CD4-positive, alpha-beta T cell treated with Interleukin-15 for 4 hours (primary cell): ENCODE measurements at places on chromosomes 16 and 17.

DNA sequence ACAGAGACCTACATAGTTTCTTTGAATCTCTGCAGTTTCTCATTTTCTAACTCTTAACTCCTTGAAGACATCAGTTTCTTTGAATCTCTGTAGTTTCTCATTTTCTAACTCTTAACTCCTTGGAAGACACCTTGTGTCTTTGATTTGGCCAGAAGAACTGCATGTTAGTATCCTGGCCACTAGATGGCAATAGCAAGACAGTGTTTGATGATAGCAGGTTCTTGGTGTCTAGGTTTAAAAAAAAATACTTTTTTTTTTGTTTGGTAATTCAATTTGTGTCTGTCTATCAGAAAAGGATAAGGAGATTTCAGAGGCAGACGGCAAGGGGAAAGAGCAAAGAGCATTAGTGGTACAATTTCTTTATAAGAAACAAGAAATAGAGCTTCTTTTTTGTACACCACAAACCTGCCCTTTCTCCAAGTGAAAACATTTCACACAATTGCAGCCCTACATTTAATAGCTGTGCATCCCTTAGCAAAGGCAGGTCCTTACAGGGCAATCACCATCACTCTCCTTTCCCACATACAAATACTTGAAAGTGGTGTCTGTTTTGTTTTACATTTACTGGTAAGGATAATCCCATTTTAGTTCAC is 1324.9 kb upstream of the CDH8 start:
- DNase-seq: no peak

DNA sequence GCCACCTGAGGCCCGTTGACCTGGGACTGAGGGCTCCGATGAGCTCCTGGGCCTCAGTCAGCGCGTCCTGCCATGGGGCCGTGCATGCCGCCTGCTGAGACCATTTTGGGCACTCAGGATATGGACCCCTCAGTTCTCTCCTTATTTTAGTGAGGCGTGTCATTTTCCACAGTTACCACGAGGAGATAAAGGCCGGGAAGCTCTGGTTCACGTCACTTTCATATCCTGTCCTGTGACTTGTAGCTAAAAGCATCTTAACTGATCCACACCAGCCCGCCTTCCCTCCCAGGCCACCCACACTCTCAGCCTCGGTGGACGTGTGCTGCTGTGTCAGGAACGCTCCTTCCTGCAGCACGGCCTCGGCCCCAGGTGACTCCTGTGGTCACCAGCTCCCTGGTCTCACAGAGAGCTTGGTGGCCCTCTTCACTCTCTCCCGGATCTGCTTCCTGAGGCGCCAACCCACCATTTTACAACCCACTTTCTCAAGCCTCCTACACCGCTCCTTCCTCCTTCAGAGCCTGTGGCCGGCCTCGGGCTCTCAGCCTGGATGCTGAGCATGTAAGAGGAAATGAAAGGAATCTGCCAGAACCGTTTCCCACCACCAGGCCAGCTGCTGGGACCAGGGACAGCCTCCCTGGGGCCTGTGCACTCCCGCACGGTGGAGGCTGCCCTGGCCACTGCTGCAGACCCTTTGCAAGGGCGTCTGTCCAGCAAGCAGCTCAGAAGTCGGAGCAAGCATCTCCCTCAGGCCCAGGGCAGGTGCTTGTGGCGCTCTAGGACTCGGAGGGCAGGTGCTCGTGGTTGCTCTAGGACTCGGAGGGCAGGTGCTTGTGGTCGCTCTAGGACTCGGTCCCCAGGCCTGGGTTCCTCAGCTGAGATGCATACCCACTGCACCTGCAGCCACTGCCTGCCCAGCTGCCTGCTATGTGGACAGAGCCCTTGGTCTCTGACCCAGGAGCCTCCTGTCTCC is 23.9 kb upstream of the FASN start:
- no peak for DNase-seq

DNA sequence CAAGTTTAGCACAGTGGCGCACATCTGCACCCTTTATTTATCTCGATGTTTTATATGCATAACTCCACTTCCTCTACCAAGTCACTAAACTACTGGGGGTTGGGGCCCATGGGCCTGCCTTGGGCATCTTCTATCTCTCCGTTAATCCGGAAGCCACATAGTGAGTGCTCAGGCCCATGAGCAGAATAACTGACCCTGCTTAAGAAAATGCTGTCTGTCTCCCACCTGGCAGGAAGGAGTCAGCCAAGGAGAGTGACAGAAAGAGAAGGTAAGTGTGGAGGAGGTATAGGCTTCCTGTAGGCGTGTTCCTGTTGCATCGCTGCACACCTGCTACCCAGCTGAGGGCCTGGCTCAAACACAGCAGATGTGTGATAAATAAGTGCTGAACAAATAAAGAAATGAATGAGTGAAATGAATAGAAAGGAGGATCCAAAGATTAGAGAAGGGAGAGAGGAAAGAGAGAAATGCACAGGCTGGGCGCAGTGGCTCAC is 320.1 kb downstream of the SLC39A11 start:
- no peak for DNase-seq

DNA sequence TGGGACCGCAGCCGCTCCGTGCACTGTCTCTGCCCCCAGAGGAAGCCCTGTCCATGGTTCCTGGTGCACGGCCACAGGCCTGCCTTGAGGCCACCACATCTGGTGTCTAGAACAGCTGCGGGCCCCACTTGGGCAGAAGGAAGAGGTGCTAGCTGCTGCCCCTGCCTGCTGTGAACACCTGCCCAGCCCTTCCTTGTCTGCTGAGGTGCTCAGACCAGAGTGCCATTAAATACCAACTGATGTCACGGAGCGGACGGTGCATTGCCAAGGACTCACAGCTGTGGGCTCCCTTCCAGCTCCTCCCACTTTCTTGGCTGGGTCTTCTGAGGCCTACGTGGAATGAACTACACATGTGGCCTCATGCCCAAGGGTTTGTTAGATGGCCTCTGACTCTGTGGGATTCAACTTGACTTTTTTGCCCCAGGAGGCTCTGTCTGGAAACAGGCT is 146.1 kb downstream of the RAB11FIP4 start:
- DNase-seq: no peak
